ENCODE measurements at places on chromosomes 5 and 9.

GRCh38 chr9:133425049-133425632 lies 3.0 kb downstream of the ADAMTS13 start:
- DNase-seq = no peak

DNA sequence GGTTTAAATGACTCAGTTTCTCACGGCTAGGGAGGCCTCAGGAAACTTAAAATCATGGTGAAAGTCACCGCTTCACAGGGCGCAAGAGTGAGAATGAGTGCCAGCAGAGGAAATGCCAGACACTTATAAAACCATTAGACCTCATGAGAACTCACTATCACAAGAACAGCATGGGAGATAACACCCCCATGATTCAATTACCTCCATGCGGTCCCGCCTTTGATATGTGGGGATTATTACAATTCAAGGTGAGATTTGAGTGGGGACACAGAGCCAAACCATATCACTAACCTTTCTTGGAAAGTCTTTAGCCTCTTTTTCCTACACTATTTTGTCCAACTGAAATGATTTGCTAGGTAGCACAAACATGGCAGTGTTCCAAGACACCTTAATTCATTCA lies 533.9 kb upstream of the NUDT12 start:
- DNase-seq = no peak

GRCh38 chr5:124512952-124513632 lies 233.3 kb downstream of the ZNF608 start:
- DNase-seq = no peak

GRCh38 chr5:175640106-175640775 lies 17.6 kb upstream of the HRH2 start:
- DNase-seq = no peak

DNA sequence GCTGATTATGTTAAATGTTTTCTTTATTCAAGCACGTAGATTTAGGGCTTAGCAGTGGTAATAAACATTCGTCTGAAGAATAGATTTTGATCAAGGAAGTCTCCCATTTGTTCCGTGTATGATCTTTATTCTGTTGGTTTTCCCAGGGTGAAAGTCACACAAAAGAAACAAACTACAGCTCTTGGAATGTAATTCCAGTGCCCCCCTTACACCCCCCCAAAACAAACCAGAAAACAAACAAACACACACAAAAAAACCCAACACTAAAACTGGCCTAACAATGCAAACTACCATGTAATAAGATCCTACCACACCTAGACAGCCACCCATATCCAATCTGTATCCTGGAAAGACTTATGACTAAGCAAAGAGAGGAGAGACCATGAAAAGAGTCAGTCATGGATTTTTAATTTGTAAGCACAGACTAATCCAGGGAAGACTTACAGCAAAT lies 196.2 kb upstream of the ELL2 start:
- no peak for DNase-seq

DNA sequence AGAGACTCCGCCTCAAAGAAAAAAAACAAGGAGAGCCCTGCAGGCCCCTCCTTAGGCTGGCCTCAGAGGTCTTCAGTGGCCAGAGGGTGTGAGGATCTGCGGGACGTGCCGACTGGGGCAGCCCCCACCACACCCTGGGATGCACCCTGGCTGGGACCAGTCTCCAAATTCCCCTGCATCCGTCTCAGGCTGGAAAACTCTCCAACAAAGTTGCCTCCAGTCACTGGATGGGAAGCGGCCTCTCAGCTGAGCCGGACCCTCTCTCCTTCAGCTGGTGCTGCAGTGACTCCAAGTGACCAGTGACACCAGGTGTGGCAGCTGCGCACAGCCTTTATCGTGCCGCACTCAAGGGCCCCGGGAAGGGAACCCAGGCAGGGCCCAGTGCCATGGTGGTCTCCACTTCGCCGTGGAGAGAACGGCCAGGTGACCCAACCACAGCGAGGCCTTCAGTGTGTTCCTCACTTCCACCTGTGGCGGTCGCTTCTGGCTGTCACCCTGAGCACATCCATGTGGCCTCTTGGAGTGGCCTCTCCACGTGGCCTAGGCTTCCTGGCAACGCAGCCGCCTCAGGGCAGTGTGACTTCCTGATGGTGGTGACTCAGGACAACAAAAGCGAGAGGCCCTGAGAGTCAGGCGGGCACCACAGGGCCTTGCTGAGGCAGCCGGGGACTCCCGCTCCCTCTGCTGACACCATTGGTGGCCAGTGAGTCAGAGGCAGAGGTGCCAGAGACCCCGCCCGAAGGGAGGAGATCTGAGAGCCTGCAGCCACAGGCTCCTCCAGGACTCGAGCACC lies 19.3 kb upstream of the CAMSAP1 start:
- peak; percentile 88 for DNase-seq

GRCh38 chr5:169450464-169450863 lies 133.1 kb upstream of the SPDL1 start:
- no peak for DNase-seq

DNA sequence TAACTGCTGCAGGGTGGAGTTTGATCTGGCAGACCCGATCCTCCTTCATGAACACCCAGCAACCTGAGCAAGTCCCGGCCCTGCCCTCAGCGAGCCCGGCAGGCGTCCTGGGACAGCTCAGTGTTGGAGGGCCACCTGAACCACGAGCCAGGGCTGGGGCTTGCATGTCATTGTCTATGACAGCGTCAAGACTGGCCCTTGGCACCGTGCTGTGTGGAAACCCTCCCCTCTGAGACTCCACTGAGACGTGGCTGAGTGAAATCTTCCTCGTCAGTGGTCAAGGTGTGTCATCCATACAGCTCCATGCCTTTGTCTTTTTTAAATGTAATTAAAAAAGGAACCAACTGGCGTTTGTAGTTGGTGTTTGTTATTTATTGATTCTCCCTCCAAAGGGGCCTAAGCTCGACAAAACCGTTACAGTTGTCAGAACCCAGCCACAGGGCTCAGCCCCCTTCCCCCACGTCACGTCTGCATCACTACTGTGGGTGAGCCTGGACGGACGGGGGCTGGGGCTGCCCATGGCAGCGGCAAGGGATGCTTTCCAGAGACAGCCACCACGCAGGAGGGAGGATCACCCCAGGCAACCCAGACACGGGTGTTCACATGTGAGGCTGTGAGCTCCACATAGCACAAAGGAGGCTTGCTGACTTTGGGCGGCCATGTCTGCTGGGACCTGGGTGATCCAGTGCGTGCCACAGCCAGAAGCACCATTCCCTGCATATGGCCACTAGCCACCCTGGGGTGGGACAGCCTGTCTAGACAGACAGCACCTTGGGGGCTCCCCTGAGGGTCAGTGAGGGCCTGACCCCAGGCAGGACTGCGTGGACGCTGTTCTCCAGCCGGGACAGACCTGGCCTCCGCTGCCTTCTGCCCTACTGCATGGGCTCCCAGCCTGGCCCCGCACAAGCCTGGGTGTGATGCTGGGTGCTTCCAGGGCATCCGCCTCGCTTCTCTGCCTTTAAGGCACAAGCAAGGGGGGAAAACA lies 7.3 kb downstream of the UCK1 start:
- DNase-seq = no peak

- DNase-seq = no peak
Observed at GRCh38 chr5:17748201-17748600, 113.9 kb downstream of the TAF11L14 start.

DNA sequence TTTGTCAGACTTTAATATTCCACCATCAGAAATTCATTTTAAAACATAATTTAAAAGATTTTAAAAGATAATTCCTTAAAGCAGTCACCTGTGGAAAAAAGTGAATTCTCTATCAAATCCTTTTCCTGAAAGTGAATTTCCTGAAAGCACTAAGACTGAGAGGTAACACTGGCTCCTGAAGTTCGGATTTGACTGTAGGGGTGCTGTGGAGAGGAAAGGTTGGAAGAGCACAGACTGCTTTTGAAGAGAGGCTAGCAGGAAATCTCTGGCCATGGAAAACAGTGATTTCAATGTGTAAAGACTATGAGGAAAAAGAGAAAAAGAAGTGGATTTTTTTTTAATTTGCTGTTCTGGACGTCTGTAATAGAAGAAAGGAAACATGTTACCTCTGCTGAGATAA lies 35.7 kb upstream of the TMEM161B start:
- no peak for DNase-seq

- no peak for DNase-seq
Observed at GRCh38 chr5:24643880-24644279, 898 bp downstream of the CDH10 start.

DNA sequence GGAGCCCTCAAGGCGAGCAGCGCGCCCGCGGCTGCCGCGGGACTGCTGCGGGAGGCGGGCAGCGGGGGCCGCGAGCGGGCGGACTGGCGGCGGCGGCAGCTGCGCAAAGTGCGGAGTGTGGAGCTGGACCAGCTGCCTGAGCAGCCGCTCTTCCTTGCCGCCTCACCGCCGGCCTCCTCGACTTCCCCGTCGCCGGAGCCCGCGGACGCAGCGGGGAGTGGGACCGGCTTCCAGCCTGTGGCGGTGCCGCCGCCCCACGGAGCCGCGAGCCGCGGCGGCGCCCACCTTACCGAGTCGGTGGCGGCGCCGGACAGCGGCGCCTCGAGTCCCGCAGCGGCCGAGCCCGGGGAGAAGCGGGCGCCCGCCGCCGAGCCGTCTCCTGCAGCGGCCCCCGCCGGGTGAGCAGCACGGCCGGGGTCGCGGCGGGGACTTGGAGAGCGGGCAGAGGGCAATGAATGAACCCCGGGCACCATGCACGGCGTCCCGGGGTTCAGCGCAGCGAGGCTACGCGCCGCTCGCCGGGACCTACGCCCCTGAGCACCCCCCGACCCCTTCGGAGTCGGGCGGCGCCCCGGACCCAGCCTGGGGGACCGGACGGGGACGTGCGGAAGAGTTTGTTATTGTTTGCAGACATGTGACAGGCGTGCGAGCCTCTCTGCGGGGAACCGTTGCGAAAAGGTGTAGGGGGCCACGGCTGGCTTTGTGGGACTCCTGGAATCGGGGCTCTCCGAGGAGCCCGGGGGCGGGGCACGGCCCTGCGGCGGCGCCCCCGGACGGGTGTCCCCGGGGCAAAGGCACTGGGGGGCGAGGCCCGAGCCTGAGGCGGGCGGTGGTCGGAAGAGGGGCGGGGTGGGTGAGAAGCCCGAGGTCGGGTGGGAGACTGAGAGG lies 553 bp downstream of the MAP3K1 start:
- peak; percentile 82 for DNase-seq

DNA sequence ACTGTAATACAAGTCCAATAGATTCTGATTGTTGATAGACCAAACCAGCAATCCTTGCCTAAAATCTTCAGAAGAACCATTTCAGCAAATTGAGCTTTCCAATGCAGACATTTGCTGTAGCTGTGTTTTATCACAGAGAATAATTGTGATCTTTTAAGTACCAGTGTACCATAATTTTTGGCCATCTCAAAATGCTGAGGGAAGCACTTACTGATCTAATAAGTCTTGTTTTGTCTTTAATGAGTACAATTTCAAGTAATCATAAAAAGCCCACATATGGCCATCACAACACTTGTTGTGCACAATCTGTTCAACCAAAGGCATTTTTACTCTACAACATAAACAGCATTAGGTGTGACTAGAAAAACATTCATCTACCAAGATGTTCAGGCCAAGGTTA lies 159.9 kb downstream of the FBXL17 start:
- no peak for DNase-seq

GRCh38 chr9:76423216-76424177 lies 29.3 kb upstream of the RFK start:
- DNase-seq = no peak

- DNase-seq = no peak
Observed at GRCh38 chr9:113958556-113958955, 82.4 kb downstream of the ZNF618 start.

DNA sequence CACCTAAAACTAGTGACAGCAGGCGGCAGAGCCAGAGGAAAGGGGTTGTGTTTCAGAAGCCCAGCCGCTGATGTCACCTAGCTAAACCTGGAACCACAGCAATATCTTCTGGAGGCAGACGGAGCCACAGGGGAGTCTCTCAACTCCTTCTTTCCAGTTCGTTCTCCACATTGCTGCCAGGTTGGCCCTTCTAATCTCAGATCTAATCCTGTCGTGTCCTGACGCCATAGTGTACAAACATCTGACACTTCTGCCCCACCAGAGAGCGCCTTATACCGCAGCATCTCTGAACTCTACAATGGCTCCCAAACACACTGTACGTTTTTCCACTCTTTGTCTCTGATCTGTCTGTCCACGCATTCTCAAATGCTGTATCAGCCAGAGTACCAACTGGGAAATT lies 240.0 kb downstream of the SMARCA2 start:
- no peak for DNase-seq

GRCh38 chr5:177025101-177025601 lies 2.7 kb downstream of the ZNF346 start:
- no peak for DNase-seq

- no peak for DNase-seq
Observed at GRCh38 chr9:87883274-87883673, 597 bp downstream of the SPATA31E1 start.

- no peak for DNase-seq
Observed at GRCh38 chr5:95284572-95285408, at the start of gene MCTP1. TSS of gene MCTP1 (minus strand) at chr5:95285094.

- DNase-seq = no peak
Observed at GRCh38 chr5:100249884-100250269, 285.3 kb upstream of the FAM174A start.

- DNase-seq = no peak
Observed at GRCh38 chr5:179605026-179605833, 18.2 kb downstream of the HNRNPH1 start.

DNA sequence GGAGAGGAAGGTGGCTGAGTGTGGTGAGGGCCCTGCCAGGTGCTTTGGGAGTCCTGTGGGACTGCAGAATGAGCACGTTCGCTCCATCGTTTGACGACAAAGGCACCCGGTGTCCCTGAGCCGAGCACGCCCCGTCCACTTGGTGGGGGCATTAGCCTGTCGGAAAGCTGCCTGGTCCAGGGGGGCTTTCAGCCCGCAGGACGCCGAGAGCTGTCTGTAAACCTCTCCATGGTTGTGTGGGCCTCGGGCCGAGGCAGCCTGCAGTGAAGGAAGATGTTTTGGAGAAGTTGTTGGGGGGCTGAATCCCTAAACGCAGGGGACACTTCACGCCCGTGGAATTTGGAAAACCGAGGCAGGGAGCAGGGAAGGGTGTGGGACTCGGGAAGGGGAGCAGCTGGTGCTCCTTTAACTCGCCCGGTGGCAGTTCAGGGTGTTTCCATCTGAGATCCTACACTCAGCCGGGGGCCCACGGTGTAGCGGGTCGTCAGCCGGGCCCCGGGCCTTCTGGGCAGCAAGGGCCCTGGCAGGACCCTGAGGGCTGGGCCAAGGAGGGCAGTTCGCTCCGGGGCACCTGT lies 53.8 kb downstream of the MRPL36 start:
- DNase-seq = no peak

- no peak for DNase-seq
Observed at GRCh38 chr5:124908581-124909451, 162.4 kb upstream of the ZNF608 start.
